Dermis blood vessel endothelial cell (primary cell): ENCODE measurements at places on chromosomes 5 and 9. TPM values are rescaled to one million over a fixed set of nuclear protein-coding genes. Genes with fewer than 3 reads are reported as not detected.

SLC34A1 gene
- total RNA-seq: not detected in 2 replicates

DDX4 gene
- 0.17 TPM in 1 of 2 replicates, not detected in the other for total RNA-seq

GRCh38 chr5:62287237-62287636 lies 18.8 kb upstream of the KIF2A start:
- no peak for DNase-seq

- DNase-seq: no peak
These were observed 107.2 kb downstream of the C5orf15 start for GRCh38 chr5:133861161-133861737.

GRCh38 chr5:150148117-150148927 lies 7.3 kb downstream of the PDGFRB start:
- no peak for DNase-seq

GRCh38 chr5:95347506-95348120 lies 43.6 kb upstream of the FAM81B start:
- DNase-seq: no peak
